ENCODE measurements at places on chromosomes 3 and 15.

- DNase-seq = no peak
Measured at GRCh38 chr3:106068795-106069194, 200.0 kb upstream of the CBLB start.

- DNase-seq = no peak
Measured at GRCh38 chr3:37397396-37397795, 223.0 kb upstream of the LRRFIP2 start.

GRCh38 chr3:66494959-66495667 is 5.7 kb downstream of the LRIG1 start:
- DNase-seq = no peak

- DNase-seq = no peak
Measured at GRCh38 chr3:119679874-119680273, 2.7 kb upstream of the COX17 start.

DNA sequence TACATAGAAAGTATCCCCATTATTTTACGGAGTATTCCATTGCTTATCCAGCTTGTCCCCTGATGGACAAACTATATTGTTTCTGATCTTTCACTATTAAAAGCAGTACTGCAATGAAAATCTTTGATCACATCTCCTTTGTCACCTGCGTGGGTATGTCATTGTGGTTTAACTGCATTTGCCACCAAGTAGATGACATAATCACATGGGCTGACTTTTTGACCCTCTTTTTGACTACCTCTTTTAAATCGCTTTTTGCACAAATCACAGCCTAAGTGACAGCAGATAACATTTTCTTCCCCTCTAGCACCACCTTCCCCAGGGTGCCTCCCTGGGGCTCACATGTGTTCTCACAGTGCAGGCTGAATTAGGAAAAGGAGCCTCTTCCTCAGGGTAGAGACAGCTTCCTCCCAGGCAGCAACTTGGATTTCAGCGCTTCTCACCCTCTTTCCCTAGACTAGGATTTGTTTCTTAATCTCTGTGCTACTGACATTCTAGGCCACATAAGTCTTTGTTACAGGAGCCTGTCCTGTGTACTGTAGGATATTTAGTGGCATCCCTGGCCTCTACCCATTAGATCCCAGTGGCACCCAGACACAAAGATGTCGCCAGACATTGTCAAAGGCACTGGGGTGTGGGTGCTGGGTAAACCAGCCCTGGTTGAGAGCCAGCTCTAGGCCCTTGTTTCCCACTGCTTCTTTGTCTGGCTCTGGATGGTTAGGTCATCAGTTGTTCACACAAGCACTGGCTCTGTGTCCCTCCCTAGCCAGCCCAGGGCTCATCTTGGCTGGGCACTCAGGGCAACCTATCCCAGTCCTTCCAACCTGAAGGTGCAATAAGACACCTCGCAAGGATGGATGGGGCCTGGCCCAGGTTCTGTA is 1.3 kb upstream of the RBP1 start:
- DNase-seq = no peak

DNA sequence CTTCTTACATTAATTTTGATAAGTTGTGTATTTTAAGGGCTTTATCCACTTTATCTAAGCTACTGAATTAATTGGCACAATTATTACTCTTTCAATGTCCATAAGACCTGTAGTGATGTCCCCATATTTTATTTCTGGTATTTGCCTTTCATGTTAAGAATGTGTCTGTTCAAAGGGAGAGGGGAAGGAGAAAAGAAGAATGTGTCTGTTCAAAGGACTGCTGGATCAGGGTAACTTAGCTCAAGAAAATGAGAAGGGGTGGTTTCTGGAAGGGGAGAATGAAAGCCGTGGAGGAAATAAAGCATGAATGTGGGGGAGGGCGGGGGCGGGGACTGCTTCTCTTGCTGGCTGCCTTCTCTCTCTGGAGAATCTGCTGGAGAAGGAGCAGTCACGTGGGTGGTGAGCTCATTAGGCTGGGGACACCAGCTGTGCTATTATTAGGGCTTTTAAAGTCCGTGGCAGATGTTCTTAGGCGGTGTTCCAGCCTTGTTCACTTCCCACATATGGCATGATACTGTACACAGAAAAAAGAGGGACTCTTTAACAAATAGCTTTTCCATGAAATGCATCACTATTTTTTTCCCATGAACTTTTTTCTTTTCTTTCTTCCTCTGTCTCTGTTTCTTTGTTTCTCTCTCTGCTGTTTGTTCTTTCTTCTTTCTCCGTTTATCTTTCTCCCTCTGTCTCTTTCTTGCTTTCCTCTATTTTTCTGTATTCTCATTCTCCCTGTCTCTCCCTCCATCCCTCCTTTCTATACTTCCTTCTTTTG is 63.7 kb upstream of the ULK4 start:
- DNase-seq = no peak
